Stimulated activated CD4-positive, alpha-beta T cell treated with anti-CD3 and anti-CD28 coated beads, Interleukin-12 subunit alpha, Interleukin-12 subunit beta, amount 100 ng/mL, for 4 hours (primary cell): ENCODE measurements at places on chromosomes 3 and 15.
A peak's percentile ranks its signal among the peaks of the same experiment; 100 is the strongest.

GRCh38 chr3:62546266-62546665 is 172.9 kb upstream of the FEZF2 start:
- DNase-seq: no peak

- DNase-seq: no peak
Observed at GRCh38 chr15:68792901-68793766, 27.6 kb downstream of the ANP32A start.

- no peak for DNase-seq
Observed at GRCh38 chr15:75307778-75308390, 25.2 kb downstream of the GOLGA6D start.

- DNase-seq: no peak
Observed at GRCh38 chr3:109804697-109805096, 467.4 kb upstream of the DPPA4 start.

DNA sequence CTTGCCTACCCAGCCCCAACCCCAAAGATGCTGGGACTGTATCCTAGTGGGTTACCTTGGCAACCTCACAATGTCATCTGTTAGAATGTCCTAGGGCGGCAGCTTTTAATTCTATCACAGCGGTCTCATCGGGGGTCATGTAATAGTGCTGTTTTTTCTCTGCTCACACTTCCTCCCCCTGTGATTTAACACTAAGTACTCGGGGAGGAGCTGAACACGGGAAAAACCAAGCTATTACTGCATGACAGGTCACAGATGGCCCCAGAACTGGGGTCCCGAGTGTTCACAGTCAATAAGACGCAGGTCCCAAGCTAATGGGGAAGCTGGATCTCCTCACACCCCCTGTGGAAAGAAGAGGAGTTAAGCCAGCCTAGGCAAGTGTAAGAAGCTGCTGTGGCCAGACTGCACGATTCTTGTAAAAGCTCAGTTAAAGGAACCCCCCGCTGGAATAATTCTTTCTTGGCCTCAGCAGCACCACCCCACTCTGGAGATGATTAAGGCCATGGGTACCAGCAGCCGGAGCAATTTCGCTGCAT is 2.5 kb upstream of the RFTN1 start:
- DNase-seq: no peak

DNA sequence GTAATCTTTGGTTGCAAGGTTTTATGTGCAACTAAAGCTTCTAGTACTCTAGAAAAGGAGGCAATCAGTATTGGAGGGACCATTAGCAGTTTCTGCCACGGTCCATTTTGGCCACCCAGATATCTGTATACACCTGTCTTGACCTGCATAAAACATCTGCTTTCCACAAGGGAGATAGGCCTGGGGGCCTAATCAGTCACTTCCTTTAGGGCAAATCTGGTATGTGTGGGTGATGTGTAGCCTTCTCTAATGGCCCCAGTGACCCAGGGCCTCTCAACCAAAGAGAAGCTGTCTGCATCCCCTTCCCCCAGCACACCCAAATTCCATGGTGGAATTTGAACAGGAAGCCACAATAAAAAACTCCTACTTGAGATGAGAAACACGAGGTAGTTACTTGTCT is 19.5 kb downstream of the IRAK2 start:
- DNase-seq: no peak

DNA sequence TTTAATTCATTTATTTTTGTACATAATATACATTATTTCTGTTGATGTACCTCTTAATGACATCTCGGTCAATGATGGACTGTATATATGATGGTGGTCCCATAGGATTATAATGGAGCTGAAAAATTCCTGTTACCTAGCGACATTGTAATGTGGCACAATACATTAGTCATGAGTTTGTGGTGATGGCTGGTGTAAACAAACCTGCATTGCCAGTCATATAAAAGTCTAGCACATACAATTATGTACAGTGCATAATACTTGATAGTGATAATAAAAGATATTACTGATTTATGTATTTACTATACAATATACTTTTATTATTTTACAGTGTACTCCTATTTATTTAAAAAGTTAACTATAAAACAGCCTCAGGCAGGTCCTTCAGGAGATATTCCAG is 15.1 kb downstream of the TTC14 start:
- DNase-seq: no peak

GRCh38 chr3:71681224-71681668 is 44.0 kb downstream of the EIF4E3 start:
- DNase-seq: peak; percentile 23

GRCh38 chr3:113245761-113246161 is 34.4 kb downstream of the BOC start:
- DNase-seq: no peak

DNA sequence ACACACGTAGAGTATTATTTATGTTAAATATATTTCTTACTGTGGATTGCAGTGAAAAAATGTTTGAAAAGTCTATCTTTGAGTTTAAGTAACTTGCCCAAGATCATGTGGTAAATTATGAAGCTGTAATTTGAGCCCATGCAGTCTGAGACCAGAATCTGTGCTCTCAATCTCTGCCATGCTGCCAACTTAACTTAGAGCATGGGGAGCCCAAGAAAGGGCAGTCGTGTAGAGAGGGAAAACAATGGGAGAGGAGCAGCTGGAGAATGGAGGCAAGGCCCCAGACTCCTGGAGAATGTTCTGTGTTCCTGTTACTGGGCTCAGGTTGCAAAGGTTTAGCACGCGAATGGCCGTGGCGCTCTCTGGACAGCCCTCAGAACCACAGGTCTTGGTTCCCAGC is 311.6 kb upstream of the RASGRP1 start:
- DNase-seq: no peak

- no peak for DNase-seq
Observed at GRCh38 chr3:141275511-141275910, 43.9 kb downstream of the PXYLP1 start.

GRCh38 chr3:89925976-89926375 is 818.6 kb downstream of the EPHA3 start:
- no peak for DNase-seq

DNA sequence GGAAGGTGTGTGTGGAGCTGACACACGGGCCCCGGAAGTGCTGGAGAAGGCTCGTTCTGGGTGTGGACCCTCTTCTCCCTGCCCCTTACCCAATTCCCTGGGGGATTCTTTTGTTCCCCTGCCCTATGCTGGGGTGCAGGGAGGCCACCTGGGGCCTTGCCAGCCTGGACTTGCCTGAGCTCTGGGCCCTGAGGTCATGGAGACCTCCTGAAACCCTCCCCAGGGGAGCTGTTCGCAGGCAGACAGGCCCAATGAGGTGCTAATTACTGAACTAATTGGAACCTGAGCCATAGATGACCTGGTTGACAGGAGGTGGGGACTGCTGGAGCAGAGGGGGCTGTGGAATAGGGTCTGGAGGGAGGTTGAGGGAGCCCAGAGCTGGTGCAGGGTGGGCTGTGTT is 9.4 kb upstream of the C15orf39 start:
- DNase-seq: no peak

DNA sequence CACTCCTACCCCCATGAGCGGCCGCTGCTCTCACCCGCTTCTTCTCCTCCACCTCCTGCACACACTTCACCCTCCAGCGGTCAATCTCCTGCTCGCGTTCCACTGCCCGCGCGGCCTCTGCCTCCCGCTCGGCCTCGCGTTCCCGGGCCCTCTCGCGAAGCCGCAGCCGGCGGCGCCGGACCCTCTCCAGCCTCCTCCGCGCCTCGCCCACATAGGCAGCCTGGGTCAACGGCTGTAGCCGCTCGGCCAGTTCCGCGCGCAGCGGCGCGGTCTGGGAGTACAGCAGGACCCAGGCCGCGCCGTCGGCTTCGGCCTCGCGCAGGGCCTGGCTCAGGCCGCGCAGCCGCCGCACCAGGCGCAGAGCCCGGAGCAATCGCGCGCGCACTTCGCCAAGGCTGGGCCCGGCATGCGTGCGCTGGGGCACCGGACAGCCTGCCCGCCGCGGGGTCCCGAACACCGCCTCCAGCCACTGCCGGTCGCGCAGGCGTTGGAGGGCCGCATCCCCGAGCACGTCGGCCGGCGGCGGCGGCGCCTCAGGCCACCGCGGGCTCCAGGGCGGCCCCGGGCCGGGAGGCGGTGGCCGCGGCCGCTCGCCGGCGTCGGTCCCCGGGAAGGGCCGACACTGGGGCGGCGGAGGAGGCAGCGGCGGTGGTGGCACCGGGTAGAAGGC is 595 bp downstream of the PDCD7 start:
- DNase-seq: peak; percentile 3

- DNase-seq: no peak
Observed at GRCh38 chr3:14344351-14344750, 58.1 kb upstream of the SLC6A6 start.

DNA sequence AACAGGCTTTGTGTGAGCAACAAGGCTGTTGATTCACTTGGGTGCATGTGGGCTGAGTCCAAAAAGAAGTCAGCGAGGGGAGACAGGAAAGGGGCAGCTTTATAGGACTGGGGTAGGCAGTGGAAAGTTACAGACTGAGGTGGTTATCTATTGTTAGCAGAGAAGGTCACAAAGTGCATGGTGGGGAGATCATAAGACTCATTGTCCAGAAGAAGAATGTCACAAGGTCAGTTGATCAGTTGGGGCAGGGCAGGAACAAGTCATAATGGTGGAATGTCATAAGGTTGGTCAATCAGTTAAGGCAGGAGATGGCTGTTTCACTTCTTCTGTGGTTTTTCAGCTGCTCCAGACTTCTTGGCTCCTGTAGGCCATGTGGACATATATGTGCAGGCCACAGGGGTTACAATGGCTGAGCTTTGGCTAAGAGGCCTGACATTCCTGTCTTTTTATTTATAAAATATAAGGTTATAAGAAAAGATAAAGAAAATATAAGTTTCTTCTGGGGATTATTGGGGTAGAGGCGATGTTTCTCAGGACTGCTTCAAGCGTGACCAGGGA is 69.5 kb upstream of the SNTN start:
- DNase-seq: no peak

GRCh38 chr15:96535148-96535547 is 204.6 kb downstream of the NR2F2 start:
- no peak for DNase-seq

GRCh38 chr15:59229453-59229852 is 22.8 kb downstream of the LDHAL6B start:
- DNase-seq: no peak

DNA sequence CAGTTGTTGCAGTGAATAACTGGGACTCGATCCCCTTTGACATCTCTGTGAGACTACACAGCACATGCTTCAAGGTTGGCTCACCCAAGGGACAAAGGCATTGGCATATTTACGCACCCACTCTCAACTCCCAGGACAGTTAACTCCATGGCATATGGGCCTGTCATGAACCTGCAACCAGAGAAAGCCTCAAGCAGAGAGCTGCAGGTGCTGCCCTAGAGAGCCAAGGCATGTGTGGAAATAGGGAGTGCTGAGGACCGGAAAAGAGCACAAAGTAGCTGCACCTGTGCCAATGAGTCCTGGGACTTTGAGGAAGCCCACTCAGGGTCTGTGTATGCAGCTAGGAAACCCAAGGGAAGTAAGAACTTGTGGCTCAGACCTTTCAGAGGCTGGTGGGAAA is 32.9 kb upstream of the SLC24A5 start:
- DNase-seq: no peak

DNA sequence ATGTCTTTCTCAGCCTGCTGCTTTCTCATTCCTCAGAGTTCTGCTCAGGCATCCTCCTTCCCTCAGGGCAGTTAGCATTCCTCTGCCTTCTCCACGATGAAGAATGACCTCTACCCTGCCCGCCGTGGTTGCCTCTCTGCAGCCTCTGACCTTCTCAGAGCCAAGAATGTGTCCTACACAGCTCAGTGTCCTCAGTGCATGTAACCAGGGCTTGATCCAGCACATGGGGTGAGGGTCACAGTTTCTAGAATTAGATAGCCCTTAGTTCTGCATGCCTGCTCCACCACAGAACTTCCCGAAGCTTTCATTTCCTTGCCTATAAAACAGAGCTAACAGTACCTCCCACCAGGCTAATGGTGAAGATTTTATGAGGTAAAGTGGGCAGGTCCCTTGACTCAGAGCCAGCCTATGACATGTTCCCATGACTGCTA is 182.1 kb downstream of the CLSTN2 start:
- DNase-seq: no peak

- DNase-seq: no peak
Observed at GRCh38 chr3:154616298-154616697, 186.3 kb upstream of the GPR149 start.

DNA sequence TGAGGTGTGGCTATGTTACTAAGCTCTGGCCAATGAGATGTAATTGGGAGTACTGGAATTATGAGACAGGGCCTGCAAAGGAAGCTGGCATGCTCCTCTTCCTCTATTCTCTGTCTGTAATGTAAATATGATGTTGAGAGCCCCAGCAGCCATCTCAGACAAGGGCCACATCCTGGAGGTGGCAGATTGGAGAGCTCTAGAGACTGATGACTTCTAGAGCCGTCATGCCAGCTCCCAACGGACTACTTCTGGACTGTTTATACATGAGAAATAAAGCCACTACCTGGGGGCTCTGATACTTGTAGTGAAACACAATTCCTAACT is 19.7 kb downstream of the PLD1 start:
- no peak for DNase-seq

DNA sequence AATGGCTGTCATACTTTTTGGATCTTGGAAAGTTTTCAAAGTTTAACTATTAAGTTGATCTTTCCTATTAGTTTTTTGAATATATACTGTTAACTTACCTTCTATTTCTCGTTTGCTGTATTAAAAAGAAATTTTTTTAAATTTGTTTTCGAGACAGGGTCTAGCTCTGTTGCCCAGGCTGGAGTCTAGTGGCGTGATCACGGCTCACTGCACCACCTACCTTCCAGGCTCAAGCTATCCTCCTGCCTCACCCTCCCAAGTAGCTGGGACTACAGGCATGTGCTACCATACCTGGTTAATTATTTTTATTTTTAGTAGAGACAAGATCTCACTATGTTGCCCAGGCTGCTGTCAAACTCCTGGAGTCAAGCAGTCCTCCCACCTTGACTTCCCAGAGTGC is 4.6 kb downstream of the KNL1 start:
- no peak for DNase-seq

GRCh38 chr3:41307065-41307464 is 107.8 kb downstream of the CTNNB1 start:
- DNase-seq: no peak

DNA sequence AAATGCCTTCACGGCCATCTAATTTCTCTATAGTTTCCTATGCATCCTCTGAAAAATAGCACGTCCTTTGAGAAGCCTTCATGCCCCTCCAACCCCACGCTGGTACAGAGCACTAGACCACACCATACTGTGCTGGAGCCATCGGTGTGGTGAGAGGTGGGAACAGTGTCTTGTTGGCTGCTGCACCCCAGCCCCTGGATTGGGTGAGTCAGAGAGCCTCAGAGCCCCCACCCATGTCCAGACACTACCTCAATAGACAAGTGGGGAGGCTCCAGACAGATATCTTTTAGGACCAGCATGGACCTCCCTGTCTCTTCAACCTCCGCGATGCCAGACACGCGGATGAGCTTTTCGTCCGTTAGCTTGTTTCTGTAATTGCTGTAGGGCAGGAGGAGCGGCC is 12.1 kb upstream of the TGM5 start:
- DNase-seq: no peak

- no peak for DNase-seq
Observed at GRCh38 chr3:185561374-185561943, 9.1 kb upstream of the LIPH start.
